Fibroblast of villous mesenchyme (primary cell): ENCODE measurements at places on chromosomes 1 and 21. TPM values are rescaled to one million over a fixed set of nuclear protein-coding genes. Genes with fewer than 3 reads are reported as not detected.

GRHL3 gene
- total RNA-seq: not detected in 2 replicates

DNA sequence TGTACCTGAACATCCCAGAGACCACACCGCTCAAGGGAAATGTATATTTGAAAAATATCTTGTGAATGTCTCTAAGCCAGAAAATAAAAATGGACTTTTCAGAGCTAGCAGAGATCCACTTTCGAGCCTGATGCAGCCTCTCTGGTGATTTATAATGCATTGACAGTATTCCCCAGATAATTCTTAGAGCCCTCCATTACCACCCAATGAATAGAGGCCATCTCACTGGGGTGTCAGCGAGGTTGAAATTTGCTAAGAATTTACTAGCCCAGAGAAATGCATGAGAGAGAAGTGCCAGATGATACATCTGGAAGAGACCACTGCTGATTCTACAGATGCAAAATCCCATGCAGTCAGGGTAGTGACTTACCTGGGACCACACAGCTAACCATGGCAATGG lies 25.5 kb upstream of the NTPCR start:
- DNase-seq: no peak

DNA sequence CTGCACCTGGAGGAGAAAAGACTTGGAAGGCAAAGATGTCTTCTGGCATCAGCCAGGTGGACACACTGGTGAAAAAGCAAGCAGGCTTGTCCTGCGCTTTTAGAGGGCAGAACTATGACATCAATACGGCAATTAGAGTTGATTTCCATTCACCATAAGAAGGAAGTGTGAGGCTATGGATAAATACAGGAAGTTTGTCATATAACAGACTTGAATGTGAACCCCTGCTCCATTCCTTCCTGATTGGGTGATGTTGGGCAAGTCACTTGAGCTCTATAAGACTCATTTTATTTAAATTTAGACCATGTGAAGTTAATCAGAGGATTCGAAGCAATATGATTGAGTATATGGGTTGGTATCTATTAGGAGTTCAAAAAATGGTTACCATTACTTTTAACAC lies 137.8 kb downstream of the PLPP3 start:
- DNase-seq: no peak

- no peak for DNase-seq
These were observed 43.4 kb downstream of the PRDM15 start for GRCh38 chr21:41835711-41836154.

- no peak for DNase-seq
These were observed 64.2 kb upstream of the RCC1 start for GRCh38 chr1:28441674-28442073.
